ENCODE measurements at places on chromosomes 7 and 10.

DNA sequence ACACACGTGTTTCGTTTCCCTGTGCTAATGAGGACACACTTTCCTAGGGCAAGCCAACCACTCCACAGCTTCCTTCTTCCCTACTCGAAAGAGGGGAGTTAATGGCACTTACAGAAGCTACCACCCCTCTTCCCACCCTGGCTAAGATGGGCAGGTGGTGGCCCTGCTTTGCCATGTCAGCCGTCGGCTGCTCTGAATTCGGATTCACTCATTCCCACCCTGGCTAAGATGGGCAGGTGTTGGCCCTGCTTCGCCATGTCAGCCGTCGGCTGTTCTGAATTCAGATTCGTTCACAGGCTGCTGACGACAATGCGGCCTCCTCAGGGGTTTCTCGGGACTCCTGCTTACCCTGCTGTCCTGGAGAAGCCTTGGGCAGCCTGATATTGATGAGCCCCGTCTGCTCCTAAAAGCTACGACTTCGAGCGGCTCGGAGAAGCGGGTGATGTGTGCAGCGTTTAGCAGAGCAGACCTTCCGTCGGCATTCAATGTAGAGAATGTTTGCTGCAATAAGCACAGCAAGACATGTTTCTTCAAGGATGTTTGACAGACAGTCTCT, 56.2 kb upstream of the PPP2R2D start:
- DNase-seq: no peak

- no peak for DNase-seq
Observed at GRCh38 chr10:28796606-28797512, 119.5 kb downstream of the BAMBI start.

GRCh38 chr10:129462257-129462795, 4.7 kb upstream of the MGMT start:
- DNase-seq: no peak

GRCh38 chr10:97203220-97203619, 17.5 kb upstream of the SLIT1 start:
- DNase-seq: no peak

DNA sequence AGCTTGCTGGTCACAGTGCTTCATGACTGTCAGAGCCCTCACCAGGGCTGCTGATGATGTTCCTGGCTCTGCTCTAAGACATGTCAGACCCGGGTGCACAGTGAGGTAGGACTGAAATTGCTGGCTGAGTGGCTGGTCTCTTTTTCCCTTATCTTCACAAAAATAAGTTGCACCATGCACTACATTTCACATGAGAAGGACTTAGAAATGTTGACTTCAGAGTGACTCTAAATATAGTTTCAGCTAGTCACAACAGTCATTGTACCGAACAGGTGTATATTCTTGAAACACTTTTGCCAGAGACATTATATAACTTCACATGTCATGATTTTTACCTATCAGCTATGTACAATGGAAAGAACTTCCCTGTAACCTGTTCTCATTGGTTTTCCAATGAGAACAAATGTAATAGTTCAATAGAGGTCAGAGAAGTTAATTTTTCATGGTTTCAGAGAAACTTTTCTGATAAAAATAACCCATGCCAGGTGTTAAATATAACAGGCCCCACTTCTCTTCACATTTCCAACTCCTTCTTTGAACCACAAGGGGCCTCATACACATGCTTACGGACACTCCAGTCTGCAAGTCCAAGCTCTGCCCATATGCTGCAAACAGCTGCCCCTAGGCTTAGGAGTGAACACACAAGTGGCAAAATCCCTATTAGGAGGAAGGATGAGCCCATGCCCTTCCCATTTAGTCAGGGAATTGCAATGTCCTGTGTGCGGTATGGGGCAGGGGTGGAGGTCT, 115.6 kb downstream of the CDK6 start:
- no peak for DNase-seq

GRCh38 chr7:17661982-17662585, 278.2 kb downstream of the SNX13 start:
- no peak for DNase-seq

GRCh38 chr10:1399431-1400100, 337.8 kb downstream of the ADARB2 start:
- no peak for DNase-seq

GRCh38 chr7:2436341-2437104, 33.1 kb downstream of the CHST12 start:
- no peak for DNase-seq

DNA sequence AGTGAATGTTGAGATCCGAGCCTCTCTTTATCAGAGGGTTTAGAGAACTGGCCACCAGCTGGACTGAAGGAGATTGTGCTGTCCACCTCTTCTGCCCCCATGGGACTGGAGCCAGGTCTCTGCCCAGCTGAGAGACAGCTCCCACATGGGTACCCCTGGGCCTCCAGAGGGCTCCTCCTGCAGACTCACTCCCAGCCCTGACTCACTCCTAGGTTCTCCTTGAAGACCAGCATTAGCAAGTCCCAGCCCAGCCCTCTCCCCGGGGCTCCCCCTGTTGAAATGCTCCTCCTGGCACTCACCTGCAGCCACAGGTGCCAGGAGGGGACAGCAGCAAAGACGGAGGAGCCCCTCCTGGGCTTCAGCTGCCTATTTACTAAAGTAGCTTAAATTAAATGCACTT, 126.9 kb downstream of the CXCL12 start:
- no peak for DNase-seq

GRCh38 chr10:130864961-130865818, 446.3 kb downstream of the TCERG1L start:
- DNase-seq: no peak

DNA sequence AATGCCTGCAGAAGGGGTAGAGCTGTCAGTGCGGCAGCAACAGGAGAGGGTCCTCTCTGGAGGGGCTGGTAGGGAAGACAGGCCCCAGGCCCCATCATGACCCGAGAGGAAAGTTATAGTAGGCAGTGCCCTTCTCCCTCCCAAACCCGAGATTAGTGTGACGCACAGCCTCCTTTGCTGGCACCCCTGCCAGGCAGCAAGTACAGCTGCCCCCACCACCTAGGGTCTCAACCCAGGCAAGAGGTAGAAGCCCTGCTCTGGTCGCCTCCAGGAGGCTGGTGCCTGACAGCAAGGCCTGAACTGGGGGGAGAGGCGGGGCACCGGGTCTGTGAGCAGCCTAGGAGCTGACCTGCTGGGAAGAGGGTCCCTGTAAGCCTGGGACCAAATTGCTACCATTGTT, 15.5 kb downstream of the LOXL4 start:
- no peak for DNase-seq

DNA sequence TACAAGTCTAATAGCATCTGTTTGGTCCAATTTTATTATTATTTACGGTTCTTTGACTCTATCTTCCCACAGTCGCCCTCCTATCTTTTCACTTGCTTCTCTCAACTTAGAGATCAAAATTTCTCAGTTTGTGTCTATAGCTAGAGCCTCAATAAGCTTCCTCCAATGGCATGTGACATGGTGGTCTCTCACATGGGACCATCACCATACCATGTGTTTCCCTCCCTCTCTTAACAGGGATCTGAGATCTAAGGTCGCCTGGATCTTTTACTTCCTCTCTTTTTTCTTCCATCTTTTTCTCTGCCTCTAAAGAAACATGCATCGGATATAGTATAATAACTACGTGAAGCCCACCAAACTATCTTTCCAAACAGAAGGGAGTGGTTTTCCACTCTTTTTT, 1.8 kb downstream of the PKD2L1 start:
- DNase-seq: no peak

- DNase-seq: no peak
Observed at GRCh38 chr10:116316503-116316902, 7.7 kb upstream of the CCDC172 start.

DNA sequence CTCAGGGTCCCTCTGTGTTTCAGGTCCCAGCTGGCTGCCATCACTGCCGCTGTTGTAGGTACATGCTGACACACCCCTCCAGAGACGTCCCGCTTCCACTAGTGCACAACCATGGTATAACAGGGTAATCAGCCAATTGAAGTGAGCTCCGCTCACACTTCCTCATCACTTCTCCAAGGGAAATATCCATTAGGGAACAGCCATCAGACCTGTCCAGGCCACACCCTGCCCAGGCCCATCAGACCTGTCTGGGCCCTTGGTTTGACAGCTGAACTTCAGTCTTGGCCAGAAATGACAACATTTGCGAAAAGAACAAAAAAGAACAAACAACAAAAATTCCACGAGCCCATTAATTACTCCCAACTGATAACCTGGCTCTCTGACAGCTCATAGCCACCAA, 11.0 kb upstream of the MYH16 start:
- DNase-seq: no peak

DNA sequence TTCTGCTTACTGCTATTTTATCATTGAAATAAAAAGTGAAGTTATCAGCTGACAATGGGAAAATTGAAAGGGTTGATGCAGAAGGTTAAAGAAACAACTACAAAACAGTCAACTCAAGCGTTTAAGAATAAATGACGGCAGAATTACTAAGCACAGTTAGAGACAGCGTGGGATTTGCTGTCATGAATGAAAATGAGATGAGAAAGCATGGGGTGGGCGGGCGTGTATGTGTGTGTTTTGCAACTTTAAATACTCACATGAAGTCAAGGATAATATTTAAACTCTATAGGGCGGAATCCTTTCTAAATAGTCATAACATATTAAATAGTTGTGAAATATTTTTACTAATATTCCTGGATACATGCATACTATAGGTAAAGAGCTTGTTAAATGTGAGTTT, 450.8 kb downstream of the ETV1 start:
- no peak for DNase-seq

- DNase-seq: no peak
Observed at GRCh38 chr10:59346321-59346720, 16.0 kb downstream of the FAM13C start.

GRCh38 chr10:79103129-79103528, 34.4 kb downstream of the ZMIZ1 start:
- no peak for DNase-seq

DNA sequence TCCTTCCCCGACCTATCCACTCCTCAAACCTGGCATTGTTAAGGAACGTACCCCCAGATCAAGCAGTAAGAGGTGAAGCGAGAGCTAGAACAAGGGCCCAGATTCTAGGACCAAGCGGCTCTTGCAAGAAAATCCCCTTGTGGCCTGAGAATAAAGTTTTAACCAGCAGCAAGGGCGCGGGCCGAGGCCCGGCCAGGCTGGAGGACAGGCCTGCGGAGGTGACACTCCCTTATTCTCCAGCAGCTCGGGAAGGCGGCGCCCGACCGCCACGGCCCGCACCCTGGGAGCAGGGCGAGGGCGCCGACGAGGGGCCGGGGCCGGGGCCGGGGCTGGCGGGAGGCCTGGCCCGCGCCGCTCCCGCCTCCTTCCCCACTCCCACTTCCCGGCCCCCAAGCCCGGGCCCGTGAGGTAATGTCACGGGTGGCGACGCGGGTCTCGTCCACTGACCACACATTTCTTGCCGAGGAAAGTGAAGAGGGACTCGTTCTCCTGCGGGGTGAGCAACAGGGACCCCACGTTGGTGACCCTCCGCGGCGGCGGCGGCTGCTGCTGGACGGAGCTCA, 551 bp downstream of the WASL start:
- DNase-seq: no peak

GRCh38 chr10:74433993-74434392, 283.0 kb downstream of the ADK start:
- DNase-seq: no peak

Data from stimulated activated CD4-positive, alpha-beta T cell treated with anti-CD3 and anti-CD28 coated beads, Interleukin-15, amount 100 ng/mL, for 1 hour (primary cell).